ENCODE measurements at places on chromosomes 3 and 15.

DNA sequence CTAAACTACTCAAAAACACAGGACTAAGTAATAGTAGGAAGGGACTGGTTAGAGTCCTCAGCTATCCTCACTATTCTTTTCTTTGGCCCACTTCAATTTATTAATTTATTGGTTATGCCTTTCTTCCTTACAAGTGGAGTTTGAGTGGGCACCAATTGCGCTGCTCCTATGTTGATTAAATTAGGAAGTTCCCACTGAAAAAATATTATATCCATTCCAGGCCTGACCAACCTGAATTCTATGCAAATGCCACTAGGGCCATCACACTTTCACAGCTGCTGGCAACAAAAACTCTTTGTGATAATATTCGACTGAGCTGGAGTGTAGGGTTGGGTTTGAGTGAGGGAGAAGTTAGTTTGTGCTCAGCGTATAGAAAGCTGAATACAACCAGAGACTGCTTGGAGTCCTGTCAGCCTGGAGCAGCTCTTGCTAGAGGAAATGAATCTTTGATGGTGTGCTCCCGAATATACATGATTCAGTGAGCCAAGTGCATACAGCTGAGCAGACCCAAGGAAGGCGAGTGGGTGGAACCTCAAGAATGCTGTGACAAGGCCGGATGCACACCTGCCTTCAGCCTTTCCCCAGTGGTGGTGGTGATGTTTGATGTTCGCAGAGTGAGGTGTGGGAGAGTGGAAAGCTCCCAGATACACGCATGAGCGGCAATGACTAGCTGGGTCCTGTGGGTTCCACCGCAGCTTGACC lies 1.5 kb downstream of the ARHGEF3 start:
- DNase-seq: no peak

- no peak for DNase-seq
Observed at GRCh38 chr3:100865442-100865841, 127.8 kb downstream of the ABI3BP start.

DNA sequence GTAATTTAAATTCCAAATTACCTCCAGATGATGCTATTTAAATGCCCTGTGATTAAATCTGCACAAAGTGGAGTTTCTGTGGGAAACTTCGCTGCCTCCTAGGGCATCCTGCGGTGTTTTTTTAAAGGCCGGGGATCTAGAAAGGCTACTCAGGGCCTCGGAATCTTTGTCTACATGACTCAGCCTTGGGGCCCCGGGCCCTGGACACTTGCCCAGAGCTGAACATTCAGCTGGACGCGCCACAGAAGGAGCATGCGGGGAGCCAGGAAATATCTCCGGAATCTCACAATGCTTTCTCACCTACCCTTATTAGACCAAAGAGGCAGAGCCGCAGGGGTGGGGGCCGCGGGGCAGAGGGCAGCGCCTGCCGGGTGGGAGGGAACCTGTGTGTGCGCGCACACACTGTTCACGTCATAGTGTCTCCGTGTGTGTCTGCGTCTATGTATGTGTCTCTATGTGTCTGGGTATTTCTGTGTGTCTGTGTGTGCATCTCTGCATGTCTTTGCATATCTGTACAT lies 145.5 kb upstream of the TPM1 start:
- no peak for DNase-seq

DNA sequence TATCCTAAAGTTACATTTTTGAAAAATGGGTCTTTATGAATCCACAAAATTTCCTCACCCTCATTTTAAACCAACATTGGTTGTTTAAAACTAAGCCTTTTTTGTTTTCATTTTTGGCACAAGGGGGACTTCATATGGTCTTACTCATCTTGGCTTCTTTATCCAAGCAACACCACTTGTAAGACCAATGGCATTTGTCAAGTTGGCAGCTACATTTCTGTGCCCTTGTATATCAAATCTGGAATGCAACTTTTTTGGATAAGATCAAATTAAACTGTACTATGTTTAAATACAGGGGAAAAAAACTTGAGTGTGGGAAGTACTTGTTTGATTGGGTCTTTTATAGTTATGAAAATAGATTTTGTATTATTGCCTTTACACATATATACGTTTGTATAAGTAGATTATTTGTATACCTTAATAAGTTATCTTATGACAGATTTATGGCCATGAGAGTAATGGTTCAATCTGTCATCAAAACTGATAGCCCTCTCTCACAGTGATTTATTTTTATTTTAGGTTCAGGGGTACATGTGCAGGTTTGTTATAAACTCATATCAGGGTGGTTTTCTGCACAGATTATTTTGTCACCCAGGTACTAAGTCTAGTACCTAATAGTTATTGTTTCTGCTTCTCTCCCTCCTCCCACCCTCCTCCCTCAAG lies 43.4 kb downstream of the GPR160 start:
- DNase-seq: no peak

- no peak for DNase-seq
Observed at GRCh38 chr15:82047453-82048400, 1.9 kb upstream of the MEX3B start.

GRCh38 chr3:134955874-134956273 lies 160.8 kb downstream of the EPHB1 start:
- no peak for DNase-seq

DNA sequence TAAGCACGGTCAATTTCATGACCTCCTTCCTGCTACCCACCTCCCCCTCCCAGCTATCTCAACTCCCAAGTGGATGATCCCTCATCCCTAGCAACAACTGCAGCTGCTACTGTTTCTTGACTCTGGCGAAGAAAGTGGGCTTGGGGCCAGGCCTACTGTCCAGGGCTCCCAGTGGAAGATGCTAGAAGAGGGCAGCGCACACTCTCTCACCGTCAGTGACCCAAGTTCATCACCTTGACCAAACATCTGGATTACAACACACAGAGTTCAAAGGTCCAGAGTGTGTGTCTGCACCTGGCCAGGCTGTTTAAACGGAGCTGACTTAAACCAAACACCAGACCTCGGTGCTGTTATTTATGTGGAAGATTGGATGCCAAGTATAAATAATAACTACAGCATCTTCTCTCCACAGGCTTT lies 385.6 kb downstream of the SHQ1 start:
- DNase-seq: no peak

- no peak for DNase-seq
Observed at GRCh38 chr15:65176056-65176455, 9.1 kb downstream of the CLPX start.

DNA sequence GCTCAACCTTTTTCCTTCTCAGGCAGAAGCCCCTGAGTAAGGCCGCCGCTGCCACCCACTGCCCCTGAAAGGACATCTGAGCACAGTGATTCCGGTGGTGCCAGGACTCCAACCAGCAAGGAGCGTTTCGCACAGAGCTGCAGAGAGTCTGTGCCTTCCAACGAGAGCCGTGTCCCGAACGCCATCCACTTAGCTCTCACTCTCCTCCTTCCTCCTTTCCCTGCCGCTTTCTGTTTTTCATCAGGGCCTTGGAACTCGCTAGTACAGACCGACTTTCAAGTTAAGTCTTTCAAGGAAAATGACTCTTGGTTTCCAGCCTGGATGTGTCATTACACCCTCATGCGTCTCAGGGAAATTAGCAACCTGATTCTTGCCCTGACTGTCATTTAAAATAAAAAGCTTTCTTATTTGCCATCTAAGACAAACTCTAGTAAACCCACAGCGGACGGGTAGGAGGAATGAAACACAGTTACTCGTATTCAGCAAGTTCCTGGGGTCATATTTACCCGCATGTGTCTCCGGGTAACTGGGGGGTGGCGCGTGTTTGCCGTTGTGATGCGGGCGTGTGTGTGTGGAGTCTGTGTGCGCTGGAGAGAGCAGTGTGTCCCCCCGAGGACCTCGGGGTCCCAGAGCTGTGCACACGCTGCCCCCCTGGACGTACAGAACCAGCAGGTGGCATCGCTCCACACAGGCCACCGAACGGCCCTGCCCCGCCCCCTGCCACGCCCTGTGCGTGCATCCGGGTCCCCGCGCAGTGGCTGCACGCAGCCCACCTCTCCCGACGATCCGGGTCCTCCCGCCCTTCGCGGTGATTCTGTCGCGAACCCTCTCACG lies 30.4 kb upstream of the ALDH1A3 start:
- DNase-seq: peak; percentile 15

- DNase-seq: no peak
Observed at GRCh38 chr15:69794645-69795469, 302.9 kb downstream of the TLE3 start.

DNA sequence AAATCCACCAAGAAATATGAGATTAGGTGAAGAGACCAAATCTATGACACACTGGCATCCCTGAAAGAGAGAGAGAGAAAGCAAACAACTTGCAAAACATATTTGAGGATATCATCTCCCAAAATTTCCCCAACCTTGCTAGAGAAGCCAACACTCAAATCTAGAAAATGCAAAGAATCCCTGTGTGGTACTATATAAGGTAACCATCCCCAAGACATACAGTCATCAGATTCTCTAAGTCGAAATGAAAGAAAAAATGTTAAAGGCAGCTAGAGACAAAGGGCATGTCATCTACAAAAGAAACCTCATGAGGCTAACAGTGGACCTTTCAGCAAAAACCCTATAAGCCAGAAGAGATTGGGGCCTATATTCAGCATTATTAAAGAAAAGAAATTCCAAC lies 622.1 kb upstream of the LMCD1 start:
- DNase-seq: no peak

DNA sequence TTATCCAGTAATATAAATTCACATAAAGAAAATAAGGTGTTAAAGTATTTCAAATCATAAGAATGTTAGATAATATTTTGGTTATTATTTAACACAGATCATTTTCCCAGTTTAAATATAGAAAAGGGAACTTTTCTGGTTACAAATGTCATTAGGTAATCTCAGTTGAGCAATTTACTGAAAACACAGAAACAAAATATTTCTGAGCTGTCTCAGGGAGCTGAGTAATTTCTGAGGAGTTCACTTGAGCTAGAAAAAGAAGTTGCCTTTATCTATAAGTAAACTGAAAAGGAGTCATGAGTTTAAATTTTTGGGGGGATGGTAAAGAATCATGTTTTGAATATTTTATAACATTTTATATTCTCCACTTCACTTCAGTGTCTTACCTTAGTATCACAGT lies 855.4 kb upstream of the ARPP21 start:
- no peak for DNase-seq

DNA sequence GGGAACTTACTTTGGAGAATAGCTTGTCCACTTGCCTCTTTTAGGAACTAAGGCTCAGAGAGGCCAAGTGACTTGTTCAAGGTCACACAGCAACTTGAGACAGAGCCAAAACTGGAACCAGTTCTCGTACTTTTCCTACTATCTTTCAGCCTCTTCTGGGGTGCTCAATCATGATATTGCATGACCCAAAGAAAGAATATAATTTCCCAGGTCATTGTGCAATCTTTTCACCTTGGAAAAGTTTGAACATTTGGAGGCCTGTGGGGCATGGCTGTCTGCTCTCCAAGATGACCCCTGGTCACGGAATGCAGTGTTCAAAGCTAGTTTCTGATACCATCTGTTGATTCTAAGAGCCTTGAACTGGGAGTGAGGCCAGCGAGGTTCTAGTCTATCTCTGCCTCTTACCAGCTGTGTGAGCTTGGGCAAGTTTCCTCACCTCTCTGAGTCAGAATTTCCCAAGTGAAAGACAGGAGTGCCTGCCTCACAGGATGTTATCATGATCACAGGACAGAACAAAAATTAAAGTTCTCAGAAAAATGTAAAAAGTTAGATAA lies 89.7 kb downstream of the BDH1 start:
- no peak for DNase-seq

GRCh38 chr3:106176734-106177133 lies 307.9 kb upstream of the CBLB start:
- DNase-seq: no peak

DNA sequence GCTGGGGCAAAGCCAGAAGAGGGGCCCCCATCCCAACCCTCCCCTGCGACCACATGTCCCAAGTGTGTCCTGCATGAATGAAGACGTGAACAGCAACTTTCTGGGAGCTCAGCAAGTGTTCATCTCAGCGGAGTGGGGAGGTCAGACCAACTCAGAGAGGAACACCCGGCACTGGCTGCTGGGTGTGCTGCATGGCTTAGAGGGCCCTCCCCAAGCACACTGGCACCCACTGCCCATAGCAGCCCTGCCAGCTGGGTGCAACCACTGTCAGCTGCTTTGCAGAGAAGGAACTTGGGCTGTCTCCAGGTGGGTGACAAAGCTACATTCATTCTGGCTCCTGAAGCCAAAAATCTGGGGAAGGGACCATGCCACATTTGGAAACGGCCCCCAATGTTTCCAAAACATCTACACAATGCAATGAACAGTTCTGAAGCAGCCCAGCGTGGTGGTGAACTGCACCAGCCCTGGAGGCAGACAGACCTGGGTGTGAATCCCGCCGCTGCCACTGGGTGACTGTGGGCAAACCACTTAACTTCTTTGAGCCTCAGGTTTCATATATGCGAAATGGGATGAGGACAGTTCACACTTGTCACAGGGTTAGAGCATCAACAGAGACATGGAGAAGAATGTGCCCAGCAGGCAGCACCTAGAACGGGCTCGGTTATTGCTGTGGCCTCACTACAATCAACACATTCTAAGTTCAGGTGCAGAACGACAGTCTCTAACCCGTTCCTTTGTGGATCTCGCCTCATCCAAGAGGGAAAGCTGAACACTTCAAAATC lies 145.4 kb downstream of the NUP210 start:
- no peak for DNase-seq

GRCh38 chr3:102079809-102080197 lies 230.5 kb downstream of the NFKBIZ start:
- DNase-seq: no peak

- no peak for DNase-seq
Observed at GRCh38 chr15:29740692-29741311, 81.5 kb downstream of the TJP1 start.

GRCh38 chr3:29525254-29525881 lies 244.5 kb downstream of the RBMS3 start:
- no peak for DNase-seq

DNA sequence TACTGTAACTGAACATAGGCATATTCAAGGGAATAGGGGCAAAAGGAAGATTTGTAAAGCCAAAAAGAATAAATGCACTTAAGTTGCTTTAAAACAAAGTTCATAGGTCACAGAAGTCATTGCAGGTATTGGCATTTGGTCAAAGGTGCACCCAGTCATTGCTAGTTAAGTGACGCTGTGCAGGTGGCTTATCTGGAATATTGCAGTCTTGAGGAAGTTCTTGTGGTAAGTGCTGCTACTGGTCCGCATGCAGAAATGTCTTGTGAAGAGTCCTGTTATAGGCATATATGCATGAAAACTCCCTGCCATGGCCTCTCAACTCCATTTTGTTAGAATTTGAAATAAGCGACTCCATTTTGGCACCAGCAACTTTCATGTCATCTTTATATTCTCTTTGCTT lies 293.1 kb downstream of the GBE1 start:
- DNase-seq: no peak
